Fibroblast of villous mesenchyme (primary cell): ENCODE measurements at places on chromosomes 7 and 10. TPM values are rescaled to one million over a fixed set of nuclear protein-coding genes. Genes with fewer than 3 reads are reported as not detected.
A peak's percentile ranks its signal among the peaks of the same experiment; 100 is the strongest.

- no peak for DNase-seq
Measured at GRCh38 chr10:127017541-127018297, 112.5 kb downstream of the DOCK1 start.

GRCh38 chr7:146053492-146053891 is 63.1 kb upstream of the CNTNAP2 start:
- DNase-seq: no peak

GRCh38 chr7:106583100-106583499 is 77.9 kb downstream of the CCDC71L start:
- DNase-seq: peak; percentile 63

DNA sequence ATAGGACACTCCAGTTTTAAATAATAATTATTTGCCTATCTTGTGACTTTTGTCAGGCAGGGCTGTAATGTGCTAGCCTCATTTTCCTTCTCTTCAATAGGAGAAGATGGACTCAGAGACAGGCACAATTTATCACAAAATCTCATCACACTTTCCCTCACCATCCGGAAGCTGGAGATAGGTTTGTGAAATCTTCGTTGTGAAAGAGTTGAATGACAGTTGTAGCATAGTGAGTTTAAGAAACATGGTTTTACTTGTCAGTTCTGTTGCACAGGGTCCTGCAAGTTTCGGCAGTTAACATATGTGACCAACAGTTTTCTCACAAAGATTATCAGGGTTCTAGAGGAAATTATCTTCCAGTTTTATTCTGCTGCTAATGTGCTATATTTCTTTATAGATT is 37.7 kb upstream of the MAP3K8 start:
- no peak for DNase-seq

- no peak for DNase-seq
Measured at GRCh38 chr10:17174626-17175025, 26.8 kb downstream of the TRDMT1 start.

DNA sequence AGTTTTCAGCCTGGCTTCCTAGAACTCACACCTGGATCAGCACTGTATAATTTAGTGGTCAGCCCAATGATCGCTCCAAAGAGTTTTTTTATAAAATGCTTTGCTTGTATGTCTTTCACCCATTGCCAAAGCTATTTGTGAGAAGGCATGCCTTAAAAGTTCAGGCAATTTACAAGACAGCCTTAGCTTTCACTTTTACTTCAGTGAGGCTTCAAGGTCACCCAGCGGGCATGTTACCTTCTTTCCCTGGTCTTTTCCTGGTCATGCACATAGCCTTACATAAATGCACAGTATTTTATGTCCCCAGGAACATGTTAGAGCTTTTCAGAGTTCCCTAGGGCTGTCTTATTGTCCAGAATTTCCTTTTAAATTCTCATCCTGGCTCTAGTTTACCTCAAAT is 179.9 kb upstream of the TMEM72 start:
- DNase-seq: no peak

- no peak for DNase-seq
Measured at GRCh38 chr7:130420943-130421578, 19.8 kb downstream of the CEP41 start.

Gene MPP7
- total RNA-seq: 0.32 and 0.43 TPM in 2 replicates
